ENCODE measurements at places on chromosomes 2 and 18.

GRCh38 chr2:1010415-1010930 lies 59.8 kb downstream of the SNTG2 start:
- no peak for DNase-seq

DNA sequence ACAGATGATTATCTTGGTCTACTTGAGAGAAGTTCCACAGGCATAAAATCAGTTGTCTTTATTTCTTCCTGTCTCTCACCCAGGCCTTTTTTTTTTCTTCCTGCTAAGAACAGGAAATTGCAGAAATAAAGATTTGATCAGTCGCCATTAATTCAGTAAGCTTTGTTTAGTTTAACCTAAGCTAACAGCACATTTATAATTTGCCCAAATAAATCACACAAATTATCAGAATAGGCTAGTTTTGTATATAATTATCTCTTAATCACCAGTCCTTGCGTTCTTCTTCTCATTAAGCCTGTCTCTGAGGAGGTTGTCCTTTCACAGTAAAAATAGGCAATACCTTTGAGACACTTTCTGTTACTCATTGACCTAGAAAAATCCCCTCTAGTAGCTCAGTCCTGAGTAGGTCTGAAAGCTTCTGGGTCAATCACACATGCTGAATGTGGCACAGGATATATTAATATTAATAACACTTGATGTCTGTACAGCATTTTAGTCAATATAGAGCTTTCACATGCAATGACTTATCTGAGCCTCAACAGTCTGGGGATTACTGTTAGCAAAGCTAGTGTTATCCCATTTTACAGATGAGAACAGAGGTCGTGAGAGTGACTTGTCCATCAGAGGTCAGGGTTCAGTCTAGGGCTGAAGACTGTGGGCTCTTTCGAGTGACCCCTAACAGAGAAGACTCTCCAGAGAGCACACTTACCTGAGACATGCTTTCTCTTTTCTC lies 11.2 kb upstream of the STK17B start:
- DNase-seq, result no peak

DNA sequence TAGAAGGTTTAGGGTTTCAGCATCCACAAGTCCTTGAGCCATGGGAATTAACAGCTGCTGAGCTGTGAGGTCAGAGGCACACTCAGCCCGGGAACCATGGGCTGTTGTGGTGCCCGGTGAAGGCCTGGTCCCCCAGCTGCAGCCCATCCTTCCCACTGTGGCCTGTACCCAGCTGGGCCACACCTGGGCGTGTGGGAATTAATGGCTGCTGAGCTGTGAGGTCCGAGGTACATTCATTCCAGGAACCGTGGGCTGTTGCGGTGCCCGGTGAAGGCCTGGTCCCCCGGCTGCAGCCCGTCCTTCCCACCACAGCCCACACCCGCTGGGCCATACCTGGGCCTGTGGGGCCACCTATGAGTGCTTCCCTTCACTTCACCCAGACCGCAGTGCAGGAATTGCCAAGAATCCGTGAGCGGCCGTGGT lies 25.2 kb downstream of the TMEM18 start:
- DNase-seq, result no peak

- DNase-seq, result no peak
Measured at GRCh38 chr2:144102386-144102785, 417.5 kb downstream of the ZEB2 start.
